ENCODE measurements at places on chromosomes 4 and X. TPM values are rescaled to one million over a fixed set of nuclear protein-coding genes. Genes with fewer than 3 reads are reported as not detected.

DNA sequence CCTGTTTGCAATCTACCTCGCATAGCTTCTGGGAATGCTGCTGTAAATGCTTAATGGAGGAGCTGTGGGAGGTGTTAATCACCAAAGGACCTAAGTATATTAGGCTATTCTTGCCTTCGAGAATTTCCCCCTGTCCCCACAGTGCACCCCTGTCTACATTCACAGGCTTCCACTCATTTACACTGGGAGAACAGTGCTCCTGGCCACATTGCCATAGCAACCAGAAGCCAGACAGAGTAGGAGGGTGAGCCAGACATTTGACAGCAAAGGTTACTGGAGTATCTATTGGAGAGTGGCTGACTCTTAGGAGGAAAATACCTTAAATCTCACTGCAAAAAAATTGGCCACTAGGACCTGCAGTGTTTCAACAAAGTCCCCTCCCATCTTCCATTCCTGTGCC, 185.9 kb upstream of the PBDC1 start:
- no peak overlapping the region for H3K4me3 ChIP-seq
- H3K4me1 ChIP-seq = no peaks in the 10 kb centered on the region
- H3K27ac ChIP-seq = no peak overlapping the region

DNA sequence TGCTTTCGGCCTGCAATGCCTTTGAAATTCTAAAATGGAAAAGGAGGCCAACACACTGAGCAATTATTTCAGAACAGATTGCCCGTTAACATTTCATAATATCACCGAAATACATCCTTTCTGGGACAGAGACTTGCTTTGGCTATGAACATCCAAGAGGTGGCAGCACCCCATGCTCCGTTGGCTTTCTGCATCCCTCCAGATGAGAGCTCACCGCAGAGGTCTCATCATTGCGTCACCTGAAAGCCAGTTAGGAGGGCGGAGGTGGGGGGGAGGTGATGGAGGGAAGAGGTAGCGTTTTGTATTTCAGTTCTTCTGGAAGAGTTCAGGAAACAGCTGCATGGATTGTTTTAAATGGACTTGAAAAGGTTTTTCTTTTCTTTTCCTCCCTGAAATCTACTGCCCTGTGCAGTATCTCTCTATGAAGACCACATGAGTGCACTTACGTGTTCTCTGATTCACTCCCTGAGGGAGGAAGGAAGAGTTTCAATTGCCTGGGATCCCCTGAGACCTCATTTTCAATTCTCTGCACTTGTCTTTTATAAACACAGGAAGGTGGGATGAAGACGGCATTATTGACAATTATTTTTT, 166.8 kb upstream of the PGRMC2 start:
- DNase-seq = peak; percentile 82
- no peak overlapping the region for H3K27ac ChIP-seq
- peaks cover 6% of the 10 kb centered on the region for H3K27me3 ChIP-seq

DNA sequence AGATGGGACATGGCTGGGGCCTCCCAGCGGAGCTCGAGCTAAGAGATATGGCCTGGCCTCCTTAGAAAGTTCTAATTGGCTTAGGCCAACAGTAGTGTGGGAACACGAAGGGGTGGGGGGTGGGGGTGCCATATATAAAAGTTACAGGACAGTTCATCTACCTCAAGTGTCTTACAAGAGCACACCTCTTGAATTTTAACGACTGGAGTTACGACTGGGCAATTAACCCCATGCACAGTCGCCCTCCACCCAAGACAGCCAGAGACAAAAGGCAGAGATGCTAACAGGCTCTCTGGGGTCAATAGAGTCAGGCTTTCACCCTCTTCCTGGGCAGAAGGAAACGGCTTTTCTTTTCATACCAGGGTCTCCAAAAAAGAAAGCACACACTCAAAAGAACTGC, 302.2 kb downstream of the BCOR start:
- no peaks in the 10 kb centered on the region for H3K27me3 ChIP-seq
- H3K36me3 ChIP-seq = no peaks in the 10 kb centered on the region
- no peak overlapping the region for H3K4me3 ChIP-seq
- no peak for DNase-seq
- H3K27ac ChIP-seq = no peak overlapping the region
- no peaks in the 10 kb centered on the region for H3K4me1 ChIP-seq

- H3K4me3 ChIP-seq = no peak overlapping the region
- peaks cover 53% of the 10 kb centered on the region for H3K27me3 ChIP-seq
- H3K4me1 ChIP-seq = no peaks in the 10 kb centered on the region
- H3K36me3 ChIP-seq = no peaks in the 10 kb centered on the region
- DNase-seq = no peak
- H3K27ac ChIP-seq = no peak overlapping the region
Measured at GRCh38 chr4:183095199-183095512, 3.9 kb upstream of the WWC2 start.

GRCh38 chr4:54308110-54308509, 79.0 kb downstream of the PDGFRA start:
- no peaks in the 10 kb centered on the region for H3K36me3 ChIP-seq
- H3K4me1 ChIP-seq = no peaks in the 10 kb centered on the region
- H3K27ac ChIP-seq = no peak overlapping the region

Gene IBSP
- not detected for total RNA-seq

DNA sequence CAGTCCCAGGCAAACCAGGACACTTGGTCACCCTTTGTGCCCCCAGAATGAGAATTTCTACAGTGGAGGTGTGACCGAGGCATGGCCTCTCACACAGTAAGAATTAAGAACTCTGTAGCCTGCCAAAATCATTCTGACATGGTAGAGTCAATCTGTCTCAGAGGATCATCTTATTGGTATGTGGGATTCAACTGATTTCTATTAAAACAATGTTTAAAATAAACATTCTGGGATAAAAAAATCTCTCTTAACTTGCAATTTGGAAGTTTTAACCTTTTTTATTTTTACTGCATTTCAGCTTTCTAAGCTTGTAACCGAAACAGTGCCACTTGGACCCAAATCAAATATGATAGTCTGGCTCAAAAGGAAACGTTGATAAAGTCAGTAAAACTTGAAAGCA, 165.4 kb upstream of the LDB2 start:
- no peak overlapping the region for H3K4me3 ChIP-seq
- no peaks in the 10 kb centered on the region for H3K27me3 ChIP-seq
- no peaks in the 10 kb centered on the region for H3K36me3 ChIP-seq
- no peak for DNase-seq
- H3K27ac ChIP-seq = no peak overlapping the region
- H3K4me1 ChIP-seq = no peaks in the 10 kb centered on the region

GRCh38 chr4:125582302-125582701, 267.5 kb downstream of the FAT4 start:
- no peaks in the 10 kb centered on the region for H3K27me3 ChIP-seq
- H3K4me3 ChIP-seq = no peak overlapping the region
- no peaks in the 10 kb centered on the region for H3K4me1 ChIP-seq
- H3K36me3 ChIP-seq = no peaks in the 10 kb centered on the region

GRCh38 chr4:110003401-110004187, 90.9 kb downstream of the EGF start:
- DNase-seq = no peak
- no peak overlapping the region for H3K4me3 ChIP-seq
- H3K27me3 ChIP-seq = peaks cover 9% of the 10 kb centered on the region
- peaks cover 14% of the 10 kb centered on the region for H3K4me1 ChIP-seq
- no peak overlapping the region for H3K27ac ChIP-seq
- H3K36me3 ChIP-seq = no peaks in the 10 kb centered on the region

- H3K36me3 ChIP-seq = no peaks in the 10 kb centered on the region
- H3K27me3 ChIP-seq = no peaks in the 10 kb centered on the region
- H3K27ac ChIP-seq = no peak overlapping the region
- no peak for DNase-seq
- H3K4me1 ChIP-seq = no peaks in the 10 kb centered on the region
- H3K4me3 ChIP-seq = no peak overlapping the region
Measured at GRCh38 chr4:32745351-32745750, 2025.2 kb downstream of the PCDH7 start.

- no peak for DNase-seq
- H3K36me3 ChIP-seq = no peaks in the 10 kb centered on the region
- no peaks in the 10 kb centered on the region for H3K27me3 ChIP-seq
- no peaks in the 10 kb centered on the region for H3K4me1 ChIP-seq
- no peak overlapping the region for H3K4me3 ChIP-seq
Measured at GRCh38 chr4:172104539-172104938, 291.3 kb downstream of the GALNTL6 start.

Gene FUNDC2
- 52.6 TPM for total RNA-seq

DNA sequence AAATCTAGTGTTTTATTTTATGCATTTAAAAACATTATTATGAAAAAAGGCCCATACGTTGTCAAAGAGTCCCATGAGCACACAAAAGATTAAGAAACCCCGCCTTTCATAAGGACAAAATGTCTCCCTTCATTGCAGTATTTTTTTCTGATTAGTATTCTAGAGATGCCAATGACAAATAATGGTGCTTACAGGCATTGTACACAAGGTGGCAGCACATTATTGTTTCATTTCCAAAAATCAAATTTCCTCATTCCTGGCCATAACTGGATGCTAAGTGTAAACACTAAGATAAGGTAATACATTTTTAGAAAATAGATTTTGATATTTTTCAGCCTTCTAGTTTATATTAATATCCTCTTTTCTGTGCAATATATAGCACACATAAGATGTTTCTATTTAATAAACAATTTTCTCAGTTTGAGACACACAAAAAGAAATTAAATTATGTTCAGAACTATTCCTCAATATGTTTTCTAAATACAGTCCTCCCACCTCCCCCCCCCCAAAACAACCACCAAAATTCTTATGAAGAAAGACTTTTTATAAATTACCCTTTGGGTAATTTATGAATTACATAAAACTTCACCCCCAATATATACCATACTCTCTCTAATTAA, 47.7 kb downstream of the TIGD2 start:
- H3K27me3 ChIP-seq = peaks cover 8% of the 10 kb centered on the region
- no peaks in the 10 kb centered on the region for H3K36me3 ChIP-seq
- no peak overlapping the region for H3K27ac ChIP-seq
- H3K4me3 ChIP-seq = no peak overlapping the region
- peaks cover 1% of the 10 kb centered on the region for H3K4me1 ChIP-seq

GRCh38 chr4:4182835-4183568, 43.7 kb downstream of the OTOP1 start:
- no peaks in the 10 kb centered on the region for H3K36me3 ChIP-seq
- H3K4me1 ChIP-seq = no peaks in the 10 kb centered on the region
- H3K27me3 ChIP-seq = peaks cover 22% of the 10 kb centered on the region
- H3K4me3 ChIP-seq = no peak overlapping the region

GRCh38 chr4:139144911-139145551, 32.0 kb downstream of the ELF2 start:
- H3K4me3 ChIP-seq = no peak overlapping the region
- H3K4me1 ChIP-seq = peaks cover 21% of the 10 kb centered on the region
- no peak for DNase-seq
- no peak overlapping the region for H3K27ac ChIP-seq

- no peak for DNase-seq
- H3K27ac ChIP-seq = no peak overlapping the region
- H3K36me3 ChIP-seq = no peaks in the 10 kb centered on the region
- no peaks in the 10 kb centered on the region for H3K4me1 ChIP-seq
- no peak overlapping the region for H3K4me3 ChIP-seq
- no peaks in the 10 kb centered on the region for H3K27me3 ChIP-seq
Measured at GRCh38 chr4:138576684-138577083, 334.5 kb upstream of the SLC7A11 start.

- no peaks in the 10 kb centered on the region for H3K27me3 ChIP-seq
- no peaks in the 10 kb centered on the region for H3K4me1 ChIP-seq
- H3K4me3 ChIP-seq = no peak overlapping the region
- no peak for DNase-seq
- H3K27ac ChIP-seq = no peak overlapping the region
Measured at GRCh38 chrX:146614663-146615478, 194.7 kb upstream of the CXorf51B start.

GRCh38 chr4:75696581-75696980, 23.4 kb upstream of the G3BP2 start:
- no peak overlapping the region for H3K4me3 ChIP-seq
- no peaks in the 10 kb centered on the region for H3K27me3 ChIP-seq
- DNase-seq = no peak

DNA sequence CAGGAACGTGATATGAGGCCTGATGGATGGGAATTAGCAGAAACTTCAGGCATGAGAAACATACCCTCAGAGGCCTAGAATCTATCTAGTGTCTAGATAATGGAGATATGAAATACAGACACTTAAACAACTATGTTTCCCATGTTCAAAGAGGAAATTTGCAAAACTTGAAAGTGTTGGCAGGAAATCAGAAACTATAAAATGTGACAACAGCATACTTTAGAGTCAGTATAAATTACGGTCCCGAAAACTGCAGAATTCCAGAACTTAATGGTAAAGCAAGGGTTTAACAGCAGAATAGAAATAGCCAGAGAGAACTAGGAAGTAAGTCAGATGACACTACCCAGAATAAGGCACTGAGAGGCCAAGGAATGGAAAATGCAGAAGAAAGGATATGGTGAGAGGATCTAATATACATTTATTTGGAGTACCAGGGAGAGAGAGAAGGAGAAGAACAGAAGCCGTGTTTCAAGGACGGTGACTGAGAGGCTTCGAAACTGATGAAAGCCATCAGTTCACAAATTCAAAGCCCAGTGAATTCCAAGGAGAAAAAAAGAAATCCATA, 7.4 kb downstream of the HTT-AS start:
- no peaks in the 10 kb centered on the region for H3K36me3 ChIP-seq
- H3K27ac ChIP-seq = no peak overlapping the region
- DNase-seq = no peak

Gene PRKG2
- 0.58 TPM for total RNA-seq

GRCh38 chr4:71472946-71473345, 134.1 kb downstream of the SLC4A4 start:
- no peaks in the 10 kb centered on the region for H3K4me1 ChIP-seq
- H3K27ac ChIP-seq = no peak overlapping the region
- no peaks in the 10 kb centered on the region for H3K36me3 ChIP-seq
- H3K27me3 ChIP-seq = no peaks in the 10 kb centered on the region
- no peak for DNase-seq
- H3K4me3 ChIP-seq = no peak overlapping the region

GRCh38 chr4:163939597-163939996, 445.1 kb downstream of the TMA16 start:
- DNase-seq = no peak
- no peak overlapping the region for H3K27ac ChIP-seq
- H3K36me3 ChIP-seq = no peaks in the 10 kb centered on the region

Gene GLOD5
- total RNA-seq = not detected

GRCh38 chrX:55107911-55108310, 19.1 kb downstream of the PAGE2 start:
- no peak overlapping the region for H3K27ac ChIP-seq
- H3K4me1 ChIP-seq = no peaks in the 10 kb centered on the region
- H3K36me3 ChIP-seq = no peaks in the 10 kb centered on the region
- H3K27me3 ChIP-seq = no peaks in the 10 kb centered on the region
- no peak for DNase-seq

- DNase-seq = no peak
- peaks cover 20% of the 10 kb centered on the region for H3K36me3 ChIP-seq
- no peak overlapping the region for H3K4me3 ChIP-seq
- H3K4me1 ChIP-seq = peaks cover 21% of the 10 kb centered on the region
- no peak overlapping the region for H3K27ac ChIP-seq
- H3K27me3 ChIP-seq = no peaks in the 10 kb centered on the region
Measured at GRCh38 chr4:139144161-139144859, 32.7 kb downstream of the ELF2 start.

GRCh38 chr4:101221294-101221693, 126.0 kb downstream of the PPP3CA start:
- DNase-seq = no peak
- peaks cover 10% of the 10 kb centered on the region for H3K4me1 ChIP-seq
- no peaks in the 10 kb centered on the region for H3K27me3 ChIP-seq
- H3K4me3 ChIP-seq = no peak overlapping the region
- H3K27ac ChIP-seq = no peak overlapping the region

Gene FAM184B
- not detected for total RNA-seq
